ENCODE measurements at places on chromosomes 7 and 10. TPM values are rescaled to one million over a fixed set of nuclear protein-coding genes. Genes with fewer than 3 reads are reported as not detected.
A peak's percentile ranks its signal among the peaks of the same experiment; 100 is the strongest.

Gene ZNF804B
- not detected for total RNA-seq

Gene CREB3L2
- total RNA-seq, result 85.3 TPM

Gene PCLO
- 0.78 TPM for total RNA-seq

Gene ADARB2
- 3.1 TPM for total RNA-seq

Gene APBB1IP
- total RNA-seq, result 8.4 TPM

Gene ETV1
- total RNA-seq, result 8.7 TPM

Gene LRGUK
- 0.71 TPM for total RNA-seq

DNA sequence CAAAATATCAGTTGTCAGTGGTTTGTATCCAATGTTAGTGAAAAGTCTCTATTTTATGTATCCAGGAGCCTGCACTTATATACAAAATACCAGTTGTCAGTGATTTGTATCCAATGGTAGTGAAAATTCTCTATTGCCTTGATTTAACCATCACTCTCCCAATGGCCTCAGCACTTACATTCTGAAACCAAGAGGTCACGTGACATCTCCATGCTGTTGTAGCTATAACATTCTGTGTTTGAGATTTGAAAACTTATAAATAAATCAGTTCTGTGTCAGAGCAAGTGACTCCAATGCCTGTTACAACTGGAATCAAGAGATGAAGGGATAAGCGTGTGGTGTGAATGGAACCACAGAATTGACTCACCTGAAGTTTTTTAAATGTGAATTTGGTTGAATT, 30.6 kb upstream of the GATA3 start:
- no peak for DNase-seq

DNA sequence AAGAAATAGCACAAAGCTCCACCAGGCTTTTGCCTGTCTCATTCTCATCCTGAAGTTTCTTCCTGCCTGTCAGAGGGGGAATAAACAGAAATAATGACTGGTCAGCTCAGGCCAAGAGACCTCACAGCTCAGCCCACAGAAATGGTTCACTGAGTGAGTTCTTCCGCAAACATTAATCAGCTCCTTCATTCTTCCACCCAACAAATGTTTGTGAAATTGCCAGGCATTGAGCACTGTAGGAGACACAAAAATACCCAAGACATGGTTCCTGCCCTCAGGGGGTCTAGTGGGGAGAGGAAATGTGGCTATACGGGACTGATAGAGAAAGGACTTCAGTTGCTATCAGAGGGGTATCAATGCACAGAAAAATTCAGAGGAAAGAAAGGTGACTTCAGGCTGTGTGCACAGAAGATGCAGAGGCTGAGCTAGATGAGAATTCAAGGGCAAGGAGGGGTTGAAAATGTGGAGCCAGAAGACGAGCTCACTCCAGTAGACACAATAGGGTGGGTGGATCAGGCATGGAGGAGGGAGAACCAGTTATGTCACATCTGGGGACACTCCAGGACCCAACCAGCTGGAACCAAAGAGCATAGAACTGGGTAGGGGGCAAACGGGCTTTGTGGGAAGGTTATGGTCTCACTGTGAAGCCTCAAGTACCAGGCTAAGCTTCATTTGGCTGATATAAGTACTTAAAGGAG, 20.9 kb downstream of the MYOF start:
- no peak for DNase-seq

GRCh38 chr10:46232666-46233065, 54.1 kb upstream of the ANTXRL start:
- no peak for DNase-seq

DNA sequence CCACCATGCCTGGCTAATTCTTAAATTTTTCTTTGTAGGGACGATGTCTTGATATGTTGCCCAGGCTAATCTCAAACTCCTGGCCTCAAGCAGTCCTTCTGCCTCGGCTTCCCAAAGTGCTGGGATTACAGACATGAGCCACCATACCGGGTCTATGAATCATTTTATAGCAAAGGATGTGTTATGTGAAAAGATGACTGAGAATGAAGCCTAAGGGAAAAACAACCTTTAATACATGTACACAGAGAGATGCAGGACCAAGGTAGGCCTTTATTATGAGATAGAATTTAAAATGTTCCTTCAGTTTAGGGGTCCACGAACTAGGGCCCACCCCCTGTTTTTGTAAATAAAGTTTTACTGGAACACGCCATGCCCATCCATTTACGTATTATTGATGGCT, 41.0 kb downstream of the UBE2H start:
- no peak for DNase-seq

DNA sequence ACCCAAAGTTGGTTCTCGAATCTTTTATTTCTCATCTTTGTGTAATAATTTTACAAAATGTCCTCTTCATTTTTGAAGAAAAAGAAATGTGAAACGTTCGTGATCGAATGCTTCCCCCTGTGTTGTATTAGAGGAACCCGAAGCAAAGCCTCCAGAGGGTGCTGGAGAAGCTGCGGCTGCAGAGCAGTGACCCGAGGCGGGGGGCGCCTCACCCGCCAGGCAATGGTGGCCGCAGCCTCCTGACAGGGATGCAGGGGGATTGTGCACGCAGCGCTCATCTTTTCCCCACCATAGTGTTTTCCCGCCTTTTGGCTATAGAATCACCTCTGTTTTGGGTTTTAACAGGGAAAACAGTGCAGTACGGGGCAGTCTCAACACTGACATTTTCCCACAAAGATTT, 307.5 kb upstream of the ANKRD30A start:
- DNase-seq, result no peak

DNA sequence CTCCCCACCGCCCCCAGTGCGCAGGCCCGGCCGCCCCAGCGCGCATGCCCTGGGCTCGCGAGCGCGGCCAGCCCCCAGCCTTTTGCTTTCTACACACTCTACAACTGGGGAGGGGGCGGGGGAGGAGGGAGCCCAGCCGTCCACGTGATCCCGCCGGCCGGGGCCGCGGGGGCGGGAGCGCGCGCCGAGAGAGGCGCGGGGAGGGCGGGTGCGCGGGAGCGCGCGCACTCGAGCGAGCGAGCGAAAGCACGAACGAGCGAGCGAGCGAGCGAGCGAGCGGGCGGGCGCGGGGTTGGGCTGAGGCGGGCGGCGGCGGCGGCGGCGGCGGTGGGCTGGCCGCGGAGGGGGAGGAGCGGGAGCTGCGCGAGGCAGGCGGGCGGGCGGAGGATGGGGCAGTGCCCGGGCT, at the start of gene AUTS2:
Gene AUTS2 (plus strand): TSS at position 395 of the 406 bp plus-strand sequence. CDS start 1,179 bp downstream, outside the sequence.
- peak; percentile 57 for DNase-seq

DNA sequence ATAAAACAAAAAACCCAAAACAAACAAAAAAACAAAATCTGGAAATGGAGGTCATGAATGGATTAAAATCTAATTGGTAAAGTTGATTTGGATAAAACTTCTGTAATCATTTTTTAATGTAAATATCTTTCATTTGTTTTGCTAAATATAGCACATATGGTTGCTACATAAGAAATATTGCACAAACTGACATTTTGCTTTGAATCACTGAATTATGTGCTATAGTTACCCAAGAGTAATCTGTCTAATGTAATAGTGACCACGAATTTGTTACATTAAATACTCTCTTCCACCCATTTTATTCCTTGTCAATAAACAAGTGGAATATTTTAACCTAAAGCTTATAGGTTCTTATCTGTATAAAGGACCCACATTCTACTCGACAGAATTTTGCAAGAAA, 6.2 kb downstream of the CFAP58 start:
- no peak for DNase-seq

DNA sequence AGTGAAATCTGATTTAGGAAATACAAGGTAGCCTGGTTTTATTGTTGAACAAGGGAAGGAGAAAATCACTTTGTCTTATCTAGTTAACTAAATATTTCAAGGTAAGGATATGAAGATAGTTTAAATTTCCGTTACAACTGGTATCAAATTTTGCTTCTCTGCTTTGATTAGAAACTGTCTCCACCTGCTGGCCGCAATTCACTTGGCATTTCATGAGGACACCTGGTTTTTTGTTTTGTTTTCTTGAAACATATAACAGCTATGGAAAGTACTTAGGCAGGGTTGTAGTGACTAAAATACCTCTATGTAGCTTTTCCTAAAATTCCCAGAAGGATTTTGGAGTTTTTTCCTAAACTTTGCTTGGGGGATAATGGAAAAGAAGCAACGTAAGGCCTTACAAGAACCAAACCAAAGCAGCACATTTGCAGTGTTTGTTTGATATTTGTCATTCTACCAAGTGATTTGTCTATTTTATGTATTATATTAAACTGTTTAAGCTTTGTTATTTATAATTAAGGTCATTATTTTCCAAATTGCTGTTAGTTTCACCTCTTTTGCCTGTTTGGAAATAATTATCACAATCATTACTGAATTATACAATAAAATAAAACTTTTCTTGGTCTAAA, 73.6 kb downstream of the AHCYL2 start:
- no peak for DNase-seq

DNA sequence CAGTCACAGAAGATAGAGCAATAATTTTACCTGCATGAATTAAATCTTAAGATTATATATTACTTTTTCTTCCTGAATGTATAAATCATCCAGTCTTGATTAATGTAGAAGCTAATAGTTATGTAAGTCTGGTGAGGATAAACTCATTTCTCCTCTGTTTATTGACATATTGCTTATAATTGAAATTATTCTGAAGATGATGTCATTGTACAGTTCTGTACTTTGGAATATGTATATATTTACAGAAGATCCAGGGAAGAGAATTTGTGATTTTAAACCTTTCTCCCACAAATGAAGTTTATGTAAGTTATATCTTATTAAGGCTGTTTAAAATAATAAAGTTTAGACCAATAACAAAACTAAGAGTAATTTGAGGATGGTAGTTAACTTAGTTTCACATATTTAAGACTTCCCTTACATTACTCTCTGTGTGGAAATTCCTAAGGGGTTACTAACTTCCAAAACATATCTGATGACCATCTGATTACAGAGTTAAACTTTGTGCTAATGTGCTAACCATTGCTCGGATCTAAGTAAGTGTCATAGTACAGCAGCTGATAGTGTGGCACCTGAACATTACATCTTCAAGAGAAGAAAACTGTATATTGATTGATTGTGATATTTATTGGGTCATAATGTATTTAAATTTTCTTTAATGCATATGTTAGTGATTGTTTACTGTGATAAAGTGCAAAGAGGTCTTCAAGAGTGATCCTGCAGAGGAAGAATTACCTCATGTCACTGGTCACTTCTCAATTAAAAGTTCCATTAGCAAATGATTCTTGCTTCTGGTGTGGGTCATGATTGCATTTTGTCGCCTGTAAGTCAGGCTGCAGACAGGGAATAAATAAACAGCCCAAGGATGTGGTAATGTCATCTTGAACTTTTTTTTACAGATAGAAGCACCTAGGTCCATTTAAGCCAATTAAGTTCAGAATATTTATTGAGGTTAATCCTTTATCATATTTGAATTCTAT, 96.9 kb downstream of the UBE3C start:
- DNase-seq, result no peak

GRCh38 chr10:98269435-98269912, 1.5 kb upstream of the LOXL4 start:
- peak; percentile 86 for DNase-seq

Measured in thoracic aorta (tissue), 2 donors.